Activated T-helper 1 cell treated with anti-CD3 and anti-CD28 coated beads, Interleukin-2, amount 50 U/mL, for 16 hours (primary cell): ENCODE measurements at places on chromosomes 11 and 22.

- DNase-seq: no peak
Observed at GRCh38 chr22:28969401-28970168, 86.2 kb downstream of the ZNRF3 start.

GRCh38 chr22:25840891-25841290 lies 98.9 kb downstream of the MYO18B start:
- no peak for DNase-seq

DNA sequence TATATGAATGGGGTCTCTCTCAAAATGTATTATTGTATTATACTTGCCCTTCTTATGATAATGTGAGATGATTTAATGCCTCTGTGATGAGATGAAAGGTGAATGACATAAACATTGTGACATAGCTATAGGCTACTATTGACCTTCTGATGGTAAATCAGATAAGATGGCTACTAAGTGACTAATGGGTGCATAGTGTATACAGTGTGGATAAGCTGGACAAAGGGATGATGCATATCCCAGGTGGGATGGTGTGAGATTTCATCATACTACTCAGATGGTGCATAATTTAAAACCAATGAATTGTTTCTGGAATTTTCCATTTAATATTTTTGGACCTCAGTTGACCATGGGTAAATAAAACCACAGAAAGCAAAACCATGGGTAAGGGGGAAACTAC lies 243.5 kb downstream of the SBF2 start:
- DNase-seq: no peak

GRCh38 chr11:50246183-50246582 lies 213.5 kb downstream of the OR4C45 start:
- DNase-seq: no peak

DNA sequence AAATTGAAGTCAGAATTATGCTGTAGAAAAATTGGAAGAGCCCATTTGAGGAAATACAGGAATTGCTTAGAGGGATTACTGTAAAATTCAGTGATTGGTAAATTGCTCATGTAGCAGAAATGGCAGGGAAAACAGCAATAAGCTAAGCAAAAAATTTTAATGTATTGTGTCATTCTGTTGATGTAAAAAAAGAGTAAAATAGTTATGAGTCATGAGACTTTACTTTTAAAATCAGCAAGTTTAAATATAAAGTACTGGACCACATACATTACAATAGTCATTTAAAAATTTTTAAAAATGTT lies 10.4 kb downstream of the PDHX start:
- DNase-seq: no peak

GRCh38 chr11:112579282-112579681 lies 318.6 kb upstream of the PLET1 start:
- no peak for DNase-seq

DNA sequence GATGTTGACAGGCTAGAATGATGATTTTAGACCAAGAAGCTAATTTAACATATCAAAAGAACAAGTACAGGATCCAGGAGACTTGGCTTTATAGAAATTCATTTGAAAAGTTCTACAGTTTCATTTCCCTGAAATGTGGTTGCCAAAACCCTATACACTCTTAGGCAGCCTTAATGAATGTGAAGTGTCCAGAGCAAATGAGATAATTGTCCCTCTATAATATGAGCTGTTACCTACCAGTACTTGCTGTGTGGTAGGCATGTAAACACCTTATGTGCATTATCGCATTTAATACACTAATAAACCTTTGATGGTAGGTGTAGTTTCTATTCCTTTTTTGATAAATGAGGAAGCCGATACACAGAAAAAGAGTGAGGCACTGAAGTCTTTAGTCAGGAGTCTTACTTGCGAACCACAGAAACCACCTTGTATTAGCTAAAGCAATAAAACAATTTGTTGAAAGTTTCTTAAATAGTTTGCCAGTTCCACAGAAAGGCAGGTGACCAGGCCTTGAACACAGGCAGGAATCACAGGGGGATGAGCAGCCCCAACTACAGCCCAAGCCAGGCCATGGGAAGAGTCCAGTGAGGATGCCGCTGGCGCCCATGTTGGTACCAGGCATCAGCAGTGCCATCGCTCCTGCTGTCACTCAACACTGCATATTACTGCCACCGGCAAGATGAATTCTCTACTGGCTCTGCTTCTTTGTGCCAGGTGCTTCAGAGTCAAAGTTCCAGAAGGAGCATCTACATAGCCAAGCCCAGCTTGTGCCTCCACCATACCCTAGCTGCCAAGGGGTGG lies 81.7 kb downstream of the SWAP70 start:
- DNase-seq: no peak

GRCh38 chr11:104001561-104002056 lies 34.8 kb upstream of the DDI1 start:
- DNase-seq: no peak

GRCh38 chr22:20254975-20255946 lies 12.9 kb downstream of the RTN4R start:
- DNase-seq: no peak

GRCh38 chr11:115894176-115894575 lies 390.0 kb upstream of the CADM1 start:
- DNase-seq: no peak

- no peak for DNase-seq
Observed at GRCh38 chr11:7596975-7597391, 76.3 kb downstream of the CYB5R2 start.

GRCh38 chr11:78347956-78348355 lies 69.7 kb downstream of the GAB2 start:
- DNase-seq: no peak

DNA sequence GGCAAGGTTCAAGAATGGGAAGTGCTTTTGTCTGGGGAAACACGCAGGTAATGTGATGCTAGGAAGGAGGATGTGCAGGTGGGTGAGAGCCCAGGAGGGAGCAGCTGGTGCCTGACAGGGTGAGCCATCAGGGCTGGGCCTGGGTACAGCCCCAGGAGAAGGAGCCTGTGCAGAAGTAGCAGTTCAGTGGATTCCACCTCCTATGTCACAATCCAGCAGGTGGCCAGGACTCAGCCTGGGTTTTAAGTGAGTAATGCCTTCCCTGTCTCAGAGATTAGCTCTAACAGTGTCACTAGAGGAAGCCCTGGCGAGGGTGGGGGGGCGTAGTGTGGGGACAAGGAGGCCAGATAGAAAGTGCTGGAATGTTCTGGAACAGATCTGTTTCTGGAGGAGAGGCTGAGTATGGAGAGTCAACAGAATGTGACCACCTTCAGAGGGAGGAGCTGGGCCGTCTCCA lies 8.1 kb downstream of the RIC8A start:
- no peak for DNase-seq

DNA sequence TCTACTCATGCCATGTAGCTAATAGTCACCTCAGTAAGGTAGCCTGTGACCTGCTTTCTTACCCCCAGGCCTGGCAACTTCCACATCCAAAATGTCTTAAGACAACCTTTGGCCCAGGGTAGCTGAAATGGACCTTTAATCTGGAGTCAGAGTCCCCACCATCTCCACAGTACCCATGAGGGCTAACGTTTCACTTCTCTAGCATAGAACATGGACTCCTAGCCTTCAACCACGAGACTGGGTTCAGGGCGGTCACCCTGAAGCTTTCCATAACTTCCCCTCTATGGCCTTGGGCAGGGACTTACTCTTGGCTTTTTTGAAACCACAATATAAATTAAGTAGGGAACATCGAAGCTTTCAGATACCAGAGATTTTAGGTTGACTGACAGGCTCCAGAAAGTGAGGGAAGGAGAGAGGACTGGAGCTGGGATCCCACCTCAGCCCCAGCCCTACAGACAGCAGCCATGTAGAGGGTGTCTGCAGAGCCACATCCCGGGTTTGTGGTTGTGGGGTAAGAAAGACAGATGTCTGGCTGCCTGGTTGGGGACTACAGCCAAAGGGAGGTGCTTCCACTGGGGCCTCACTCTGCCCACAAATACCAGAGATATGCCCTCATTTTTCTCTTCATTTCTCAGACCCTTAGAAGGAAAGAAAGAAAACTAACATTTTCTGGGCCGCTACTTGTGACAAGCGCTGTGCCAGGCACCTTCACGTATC lies 2.6 kb downstream of the TBC1D10A start:
- no peak for DNase-seq

GRCh38 chr22:36585841-36586240 lies 56.9 kb upstream of the EIF3D start:
- DNase-seq: no peak

- no peak for DNase-seq
Observed at GRCh38 chr11:3837793-3838192, 3.0 kb downstream of the RHOG start.

DNA sequence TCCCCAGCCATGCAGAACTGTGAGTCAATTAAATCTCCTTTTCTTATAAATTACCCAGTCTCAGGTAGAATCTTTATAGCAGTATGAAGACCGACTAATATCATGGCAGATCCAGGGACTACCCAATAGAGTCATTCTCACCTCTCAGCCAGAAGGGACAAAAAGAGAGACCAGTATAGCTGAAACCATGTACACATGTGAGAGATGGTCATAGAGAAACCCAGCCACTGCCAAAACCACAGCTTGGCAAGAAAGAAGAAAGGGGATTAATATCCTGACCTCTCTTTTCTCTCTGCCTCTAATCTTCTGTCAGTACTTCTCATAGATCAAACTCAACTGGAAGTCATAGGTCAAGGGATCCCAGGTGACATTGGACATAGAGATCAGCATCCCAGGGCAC lies 109.8 kb downstream of the CCDC34 start:
- DNase-seq: no peak

- DNase-seq: no peak
Observed at GRCh38 chr11:122772945-122773344, 65.4 kb upstream of the CRTAM start.

DNA sequence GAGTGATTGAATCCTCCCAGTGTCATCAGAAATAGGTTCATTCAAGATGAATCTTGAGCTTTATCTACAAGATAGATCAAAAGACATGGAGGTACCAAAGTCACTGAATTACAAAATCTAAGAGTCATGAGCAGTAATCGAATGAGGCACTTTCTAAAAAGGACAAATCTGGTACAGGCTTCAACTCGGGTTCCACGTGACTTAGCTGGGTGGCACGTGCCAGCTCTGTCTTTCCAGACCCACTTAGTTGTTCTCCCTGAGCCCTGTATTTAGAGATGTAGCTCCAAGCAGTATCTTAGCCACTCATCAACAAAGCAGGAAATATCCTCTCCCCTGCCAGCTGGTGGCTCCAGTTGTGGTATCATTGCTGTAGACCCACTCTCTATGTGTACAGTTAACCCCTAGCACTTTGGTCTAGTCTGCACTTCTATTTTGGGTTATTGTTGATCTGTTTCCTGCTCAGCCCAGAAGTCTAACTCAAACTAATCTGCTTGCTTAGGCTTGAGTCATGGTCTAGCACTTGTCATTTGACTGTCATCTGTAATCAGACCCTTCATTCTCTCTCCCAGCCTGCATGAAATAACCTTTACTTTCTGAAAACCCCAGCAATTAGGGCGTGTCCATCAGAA lies 528.7 kb downstream of the ETS1 start:
- DNase-seq: no peak

- DNase-seq: no peak
Observed at GRCh38 chr11:134577751-134578395, 165.8 kb upstream of the B3GAT1 start.

DNA sequence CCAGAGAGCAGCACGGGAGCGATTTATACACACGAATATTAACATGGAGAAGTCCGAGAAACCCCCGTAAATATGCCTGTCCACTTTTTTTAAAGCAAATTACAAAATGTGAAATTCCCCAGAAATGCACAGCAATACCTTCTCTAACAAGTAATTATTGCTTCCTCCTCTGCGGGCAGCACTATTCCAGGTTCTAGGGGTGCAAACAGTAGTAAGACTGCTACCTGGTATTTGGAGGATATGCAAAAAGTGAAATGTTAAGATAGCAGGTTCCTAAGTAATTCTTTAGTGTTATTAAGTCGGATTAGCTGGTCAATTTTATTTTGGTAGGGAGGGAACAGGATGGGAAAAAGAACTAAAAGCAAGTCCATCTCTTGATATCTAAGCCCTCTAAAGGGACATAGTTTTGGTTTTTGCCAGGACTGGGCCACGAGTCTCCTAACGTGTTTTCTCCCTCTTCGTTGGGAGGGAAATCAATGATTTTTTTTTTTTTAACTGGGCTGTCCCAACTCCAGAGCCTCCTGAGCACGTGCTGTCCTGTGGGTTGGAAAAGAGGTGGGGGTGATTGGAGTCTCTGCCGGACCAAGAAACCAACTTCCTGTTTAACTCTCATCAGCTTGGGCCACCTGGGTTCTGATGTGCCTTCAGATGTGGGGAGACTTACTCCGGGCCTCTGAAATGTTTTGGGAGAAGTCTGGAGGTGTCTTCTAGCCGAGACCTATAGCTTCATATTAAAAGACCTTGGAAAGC lies 1.7 kb upstream of the XBP1 start:
- DNase-seq: no peak

DNA sequence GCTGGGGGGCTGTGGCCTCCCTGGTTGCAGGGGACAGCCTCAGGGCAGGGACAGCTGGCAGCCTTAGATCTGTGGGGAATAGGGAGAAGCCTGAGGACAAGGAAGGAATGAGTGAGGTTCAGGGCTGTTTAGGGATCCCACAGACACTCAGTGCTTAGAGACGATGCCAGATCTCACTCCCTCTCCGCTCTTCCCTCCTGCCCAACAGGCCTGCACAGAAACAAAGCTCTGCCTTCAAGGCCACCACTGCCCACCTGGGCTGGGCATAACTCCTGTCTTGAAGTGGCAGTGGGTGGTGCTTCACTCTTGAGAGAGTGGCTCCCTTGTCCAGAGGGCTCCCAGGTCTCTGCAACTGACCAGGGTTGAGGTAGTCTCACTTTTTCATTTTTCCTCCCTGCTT lies 13.1 kb upstream of the CENATAC start:
- no peak for DNase-seq

DNA sequence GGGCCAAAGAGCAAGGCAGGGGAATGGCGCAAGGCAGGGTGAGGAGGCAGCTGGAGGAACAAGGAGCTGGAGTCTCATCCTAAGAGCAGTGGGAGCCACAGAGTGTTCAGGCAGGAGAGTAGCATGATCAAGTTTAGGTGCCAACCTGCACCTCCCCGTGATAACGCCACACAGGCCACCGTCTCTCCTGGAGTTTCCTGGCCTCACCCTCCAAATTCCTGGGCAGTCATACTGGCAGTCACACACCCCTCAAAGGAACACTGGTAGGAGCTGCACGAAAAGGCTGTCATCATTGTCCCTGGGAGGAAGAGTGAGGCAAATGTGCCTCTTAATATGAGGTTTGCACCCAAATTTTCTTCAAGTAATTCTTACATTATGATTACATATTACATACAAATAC lies 36.3 kb upstream of the RTL6 start:
- no peak for DNase-seq

DNA sequence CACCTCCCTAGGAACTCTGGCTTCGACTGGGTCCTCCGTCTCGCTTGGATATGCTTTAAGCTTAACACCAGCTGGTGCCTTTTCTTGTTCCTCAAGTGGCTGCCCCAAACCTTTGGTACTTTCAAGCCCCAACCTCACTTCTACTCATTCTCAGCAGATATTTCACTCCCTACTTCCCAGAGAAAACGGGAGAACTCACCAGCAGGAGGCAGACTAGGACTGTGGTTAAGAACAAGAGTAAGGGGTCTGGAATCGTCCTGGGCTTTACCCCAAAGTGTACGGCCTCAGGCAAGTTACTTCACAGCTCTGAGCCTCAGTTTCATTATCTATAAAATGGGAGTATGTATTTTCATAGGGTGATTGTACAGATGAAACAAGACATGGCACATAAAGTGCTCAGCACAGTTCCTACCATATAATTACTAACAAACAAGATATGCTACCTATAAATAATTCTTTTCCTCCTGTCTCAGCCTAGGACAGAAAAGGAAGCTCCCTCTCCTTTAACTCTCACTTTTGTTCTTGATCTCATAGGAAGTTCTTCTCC lies 37.8 kb downstream of the PAMR1 start:
- no peak for DNase-seq

- DNase-seq: no peak
Observed at GRCh38 chr11:130580372-130580771, 131.9 kb downstream of the ADAMTS15 start.

GRCh38 chr22:35616043-35616442 lies 1.1 kb downstream of the MB start:
- no peak for DNase-seq
